ENCODE measurements at places on chromosomes 2 and 18. TPM values are rescaled to one million over a fixed set of nuclear protein-coding genes. Genes with fewer than 3 reads are reported as not detected.

SLC9A4 gene
- total RNA-seq: not detected

KDSR gene
- 31.8 TPM for total RNA-seq

ZNF519 gene
- total RNA-seq: 1.9 TPM

CRYGC gene
- total RNA-seq: not detected

ZSCAN30 gene
- total RNA-seq: 0.71 TPM

APCDD1 gene
- not detected for total RNA-seq

GREB1 gene
- total RNA-seq: 2.7 TPM

FBLN7 gene
- 0.59 TPM for total RNA-seq

LOXL3 gene
- total RNA-seq: 0.23 TPM

IL1RN gene
- total RNA-seq: 0.14 TPM

NLRC4 gene
- total RNA-seq: not detected

DRC1 gene
- not detected for total RNA-seq

TM4SF20 gene
- 7.6 TPM for total RNA-seq

ITGA4 gene
- 1.9 TPM for total RNA-seq

MTERF4 gene
- total RNA-seq: 24.5 TPM

STAT4 gene
- 3.4 TPM for total RNA-seq

IL36G gene
- not detected for total RNA-seq

KRTCAP3 gene
- total RNA-seq: 1.1 TPM

PRKRA gene
- 34.3 TPM for total RNA-seq

LIMS3 gene
- not detected for total RNA-seq

ASTL gene
- not detected for total RNA-seq

RNU2-63P gene
- not detected for total RNA-seq

ADD2 gene
- total RNA-seq: 21.1 TPM

TUBA3D gene
- not detected for total RNA-seq

UGT1A5 gene
- total RNA-seq: not detected

AAK1 gene
- 18.7 TPM for total RNA-seq

ATOH8 gene
- 7.1 TPM for total RNA-seq

REG1B gene
- total RNA-seq: not detected

ANO7 gene
- total RNA-seq: 1.7 TPM

SOX11 gene
- not detected for total RNA-seq

TCF23 gene
- not detected for total RNA-seq

RNF125 gene
- 0.23 TPM for total RNA-seq

DNAJC5G gene
- not detected for total RNA-seq

RGPD4 gene
- 0.08 TPM for total RNA-seq

EVX2 gene
- total RNA-seq: 0.02 TPM

IL36A gene
- total RNA-seq: not detected

ASAP2 gene
- 37.5 TPM for total RNA-seq

IL1RL2 gene
- total RNA-seq: not detected

ACMSD gene
- total RNA-seq: not detected

DGKD gene
- total RNA-seq: 104 TPM

ZNF396 gene
- total RNA-seq: 0.64 TPM

KIAA2012 gene
- total RNA-seq: not detected
